ENCODE measurements at places on chromosomes 7 and 10. TPM values are rescaled to one million over a fixed set of nuclear protein-coding genes. Genes with fewer than 3 reads are reported as not detected.

DNA sequence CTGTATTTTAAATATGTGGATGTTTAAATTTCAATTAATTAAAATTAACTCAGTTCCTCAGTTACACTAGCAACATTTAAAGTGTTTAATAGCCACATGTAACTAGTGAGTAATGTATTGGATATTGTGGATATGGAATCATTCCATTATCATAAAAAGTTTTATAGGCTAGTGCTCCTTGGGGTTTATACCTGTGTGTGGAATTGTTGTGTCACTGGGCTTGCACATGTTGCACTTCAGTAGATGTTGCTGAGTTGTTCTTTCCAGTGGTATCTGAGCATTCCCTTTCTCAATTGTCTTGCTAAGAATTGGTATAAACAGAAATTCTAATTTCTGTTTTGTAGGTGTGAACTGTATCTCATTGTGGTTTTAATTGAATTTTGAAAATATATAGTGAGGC lies 113.0 kb downstream of the ADK start:
- no peak overlapping the region for H3K27ac ChIP-seq
- H3K27me3 ChIP-seq = no peaks in the 10 kb centered on the region
- H3K36me3 ChIP-seq = peaks cover 1% of the 10 kb centered on the region

GRCh38 chr7:101420436-101420835 lies 57.8 kb downstream of the COL26A1 start:
- H3K27ac ChIP-seq = no peak overlapping the region
- peaks cover 7% of the 10 kb centered on the region for H3K27me3 ChIP-seq
- no peak for DNase-seq
- H3K4me3 ChIP-seq = no peak overlapping the region

The HTR5A gene
- total RNA-seq = not detected

DNA sequence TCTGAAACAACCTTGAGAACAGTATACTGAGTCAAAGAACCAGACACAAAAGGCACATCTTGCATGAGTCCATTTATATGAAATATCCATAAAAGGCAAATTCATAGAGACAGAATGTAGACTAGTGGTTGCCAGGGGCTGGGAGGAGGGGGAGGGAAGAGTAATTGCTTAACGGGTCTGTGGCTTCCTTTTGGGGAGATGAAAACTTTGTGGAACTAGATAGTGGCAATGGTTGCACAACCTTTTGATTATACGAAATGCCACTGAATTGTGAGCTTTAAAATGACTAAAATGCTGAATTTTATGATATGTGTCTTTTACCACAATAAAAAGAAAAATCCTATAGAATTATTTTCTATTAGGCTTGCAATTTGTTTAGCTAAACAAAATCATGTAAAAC lies 16.8 kb downstream of the ADRB1 start:
- H3K27me3 ChIP-seq = peaks cover 24% of the 10 kb centered on the region
- H3K4me3 ChIP-seq = peak overlapping the region; percentile 0
- no peak for DNase-seq
- peaks cover 28% of the 10 kb centered on the region for H3K4me1 ChIP-seq
- H3K36me3 ChIP-seq = peaks cover 7% of the 10 kb centered on the region

The TMEM273 gene
- 12.3 TPM for total RNA-seq

All from activated naive CD8-positive, alpha-beta T cell treated with anti-CD3 and anti-CD28 coated beads, Interleukin-2, amount 10 ng/mL, durations not matched to agents 7 days and 5 days (primary cell).